Vagina (tissue), 2 donors: ENCODE measurements at places on chromosomes 12 and 14.

DNA sequence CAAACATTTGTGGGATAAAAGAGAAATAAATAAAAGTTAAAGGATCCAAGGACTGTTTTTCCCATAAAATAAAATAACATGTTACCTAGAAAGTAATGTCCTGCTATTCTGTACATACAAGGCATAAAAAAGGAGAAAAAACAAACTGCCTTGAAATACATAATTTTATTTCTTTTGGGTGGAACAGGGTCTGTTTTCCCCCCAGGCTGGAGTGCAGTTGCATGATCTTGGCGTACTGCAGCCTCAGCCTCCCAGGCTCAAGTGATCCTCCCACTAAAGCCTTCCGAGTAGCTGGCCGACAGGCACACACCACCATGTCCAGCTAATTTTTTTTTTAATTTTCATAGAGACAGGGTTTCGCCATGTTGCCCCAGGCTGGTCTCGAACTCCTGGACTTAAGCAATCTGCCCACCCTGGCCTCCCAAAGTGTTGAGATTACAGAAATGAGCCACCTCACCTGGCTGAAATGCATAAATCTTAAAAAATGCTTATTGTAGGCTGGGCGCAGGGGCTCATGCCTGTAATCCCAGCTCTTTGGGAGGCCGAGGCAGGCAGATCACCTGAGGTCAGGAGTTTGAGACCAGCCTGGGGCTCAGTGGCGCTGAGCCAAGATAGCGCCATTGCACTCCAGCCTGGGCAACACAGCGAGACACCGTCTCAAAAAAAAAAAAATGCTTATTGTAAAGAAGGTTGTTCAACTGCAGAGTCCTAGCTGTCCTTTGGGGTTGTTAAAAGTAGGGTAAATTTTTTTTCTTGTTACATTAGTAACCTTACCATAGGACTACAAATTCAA lies 4.1 kb upstream of the TUBA1C start:
- no peak for DNase-seq

DNA sequence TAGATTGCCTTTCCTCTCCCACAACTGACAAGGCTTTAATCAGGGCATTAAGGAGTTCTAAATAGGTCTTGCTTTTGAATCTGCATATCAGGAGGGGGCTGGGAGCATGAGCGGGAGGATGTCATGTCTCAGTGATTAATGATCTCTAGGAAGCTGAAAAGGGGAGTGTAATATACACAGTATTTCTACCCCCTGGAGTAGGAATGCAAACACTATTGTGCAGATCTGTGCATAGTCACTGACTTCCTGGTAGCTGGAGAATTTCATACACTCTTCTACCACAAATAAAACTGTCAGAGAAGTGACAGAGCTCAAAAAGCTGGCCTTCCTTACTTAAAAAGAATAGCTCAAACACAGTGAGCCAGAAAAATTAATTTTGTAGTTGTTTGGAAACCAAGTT lies 65.8 kb downstream of the RIC8B start:
- DNase-seq = no peak

DNA sequence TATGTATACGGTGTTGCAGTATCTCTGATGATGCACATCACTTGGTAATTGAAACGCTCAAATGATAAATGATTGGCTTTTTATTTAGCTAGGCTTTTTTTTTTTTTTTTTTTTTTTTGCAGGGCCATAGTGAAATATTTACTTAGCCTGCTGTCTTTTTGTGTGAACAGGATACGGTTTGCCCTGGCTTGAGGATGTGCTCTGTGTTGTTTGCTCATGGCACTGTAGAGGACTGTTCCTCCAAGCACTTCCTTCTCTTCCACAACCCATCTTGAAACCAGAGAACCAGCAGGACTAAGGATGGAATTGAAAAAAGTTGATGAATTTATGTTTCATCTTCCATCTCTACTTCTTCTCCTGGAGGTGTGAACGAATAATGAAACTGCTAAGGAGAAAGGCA lies 15.5 kb upstream of the SSPN start:
- no peak for DNase-seq

- DNase-seq = no peak
Measured at GRCh38 chr12:4303750-4304149, 17.3 kb upstream of the TIGAR start.

DNA sequence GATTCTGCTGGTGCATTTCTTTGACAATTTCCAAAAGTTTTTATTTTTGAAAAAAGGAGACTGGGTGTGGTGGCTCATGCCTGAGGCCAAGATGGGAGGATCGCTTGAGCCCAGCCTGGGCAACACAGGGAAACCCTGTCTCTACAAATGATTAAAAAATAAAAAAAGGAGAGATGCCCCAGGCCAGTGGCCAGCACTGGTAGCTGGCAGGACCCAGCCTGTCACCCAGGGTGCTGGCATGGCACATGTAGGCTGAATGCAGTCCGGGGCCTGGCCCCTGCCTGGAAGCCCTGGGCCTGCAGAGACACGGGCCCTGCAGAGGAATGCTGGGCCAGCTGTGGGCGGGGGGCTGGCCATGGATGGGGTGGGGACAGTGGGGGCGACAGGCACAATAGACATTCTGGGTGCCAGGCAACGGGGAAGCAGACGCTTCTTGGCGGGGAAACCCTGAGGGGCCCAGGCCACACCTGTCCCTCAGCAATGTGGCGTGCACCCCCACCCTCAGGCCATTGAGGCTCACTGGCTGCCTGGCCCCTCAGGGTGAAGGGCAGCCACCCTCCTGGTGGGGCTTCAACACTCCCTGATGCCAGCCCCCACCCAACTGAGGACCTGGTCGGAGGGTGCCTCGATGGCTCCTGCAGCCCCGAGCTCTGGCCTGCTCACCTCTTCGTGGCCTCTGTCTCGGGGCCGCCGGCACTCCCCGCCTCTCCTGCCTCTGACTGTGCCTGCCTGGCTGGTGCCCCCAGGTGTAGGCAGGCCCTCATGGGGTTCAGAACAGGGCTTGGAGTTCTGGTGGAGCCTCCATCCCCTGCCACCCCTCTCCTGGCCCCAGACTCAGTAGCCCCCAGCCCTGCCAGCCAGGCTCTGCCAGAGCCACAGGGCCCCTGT lies 12.1 kb downstream of the TRMT61A start:
- DNase-seq = no peak

GRCh38 chr14:29928117-29928640 lies 532 bp upstream of the PRKD1 start:
- no peak for DNase-seq

DNA sequence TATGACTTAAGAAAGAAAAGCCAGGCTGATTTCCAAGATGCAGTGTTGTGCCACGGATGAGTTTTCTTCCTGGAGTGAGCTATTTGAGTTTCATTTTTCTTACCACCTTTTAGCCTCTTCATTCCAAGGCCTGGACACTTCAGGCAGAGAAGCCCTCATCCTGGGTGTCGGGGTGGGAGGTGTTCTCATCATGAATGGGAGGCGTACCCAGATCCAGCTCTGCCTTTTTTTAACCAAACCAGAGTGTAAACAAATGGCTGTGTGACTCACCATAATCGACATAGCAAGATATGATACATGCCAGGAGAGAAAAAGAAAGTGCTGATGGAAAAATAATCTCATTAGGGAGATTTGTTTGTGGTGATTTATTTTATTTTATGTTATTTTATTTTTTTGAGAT lies 79.9 kb downstream of the ARF6 start:
- DNase-seq = no peak

- no peak for DNase-seq
Measured at GRCh38 chr14:64800000-64800399, 79.7 kb downstream of the SPTB start.

- no peak for DNase-seq
Measured at GRCh38 chr14:75183225-75183624, 6.8 kb upstream of the TMED10 start.

DNA sequence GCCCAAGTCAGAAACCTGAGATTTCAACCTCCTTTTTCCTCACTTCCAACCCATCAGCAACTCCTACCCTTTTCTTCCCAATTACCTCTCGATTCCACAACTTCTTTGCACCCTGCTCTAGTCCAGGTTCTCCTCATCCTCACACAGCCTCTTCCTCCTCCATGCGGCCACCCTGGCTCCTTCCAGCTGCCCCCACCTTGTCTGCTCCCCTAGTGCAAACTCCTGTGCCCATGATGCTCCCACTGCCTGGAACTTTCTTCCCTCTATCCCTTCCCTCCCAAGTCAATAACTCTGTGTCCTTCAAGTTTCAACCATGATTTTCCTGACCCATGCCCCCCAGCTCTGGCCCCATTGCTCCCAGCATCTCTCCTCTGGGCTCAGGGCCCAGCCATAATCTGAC lies 17.3 kb downstream of the SELPLG start:
- DNase-seq = no peak

- no peak for DNase-seq
Measured at GRCh38 chr12:113184098-113184899, 979 bp downstream of the DDX54 start.

GRCh38 chr12:14239935-14240872 lies 125.3 kb upstream of the ATF7IP start:
- DNase-seq = no peak
